GM18507 (cell line): ENCODE measurements at places on chromosomes 12 and 14.
A peak's percentile ranks its signal among the peaks of the same experiment; 100 is the strongest.

- DNase-seq: no peak
Observed at GRCh38 chr12:45357539-45358417, 141.9 kb downstream of the ANO6 start.

DNA sequence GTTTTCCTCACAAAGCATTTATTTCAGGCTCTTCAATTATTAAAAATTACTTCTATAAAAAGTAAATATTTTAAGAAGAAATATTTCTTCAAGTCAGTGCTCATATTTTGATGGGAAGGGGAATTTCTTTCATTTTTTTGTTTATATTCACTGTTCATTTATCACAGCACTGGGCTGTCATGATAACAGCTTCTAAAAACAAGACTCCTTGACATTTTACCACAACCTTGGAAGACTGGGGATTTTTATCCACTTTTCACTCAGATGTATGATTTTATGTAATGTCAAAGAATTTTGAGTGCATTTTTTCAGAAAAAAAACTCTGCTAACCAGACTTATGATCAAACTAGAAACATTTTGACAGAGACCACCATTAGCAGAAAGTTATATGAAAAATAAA is 149.7 kb downstream of the PHLDA1 start:
- no peak for DNase-seq

- DNase-seq: no peak
Observed at GRCh38 chr12:128956755-128957154, 103.5 kb downstream of the GLT1D1 start.

GRCh38 chr12:52769354-52769753 is 7.8 kb downstream of the KRT76 start:
- DNase-seq: no peak

GRCh38 chr14:103188810-103189480 is 65.7 kb downstream of the TNFAIP2 start:
- DNase-seq: no peak

GRCh38 chr12:93671044-93671443 is 6.1 kb upstream of the CRADD start:
- no peak for DNase-seq

DNA sequence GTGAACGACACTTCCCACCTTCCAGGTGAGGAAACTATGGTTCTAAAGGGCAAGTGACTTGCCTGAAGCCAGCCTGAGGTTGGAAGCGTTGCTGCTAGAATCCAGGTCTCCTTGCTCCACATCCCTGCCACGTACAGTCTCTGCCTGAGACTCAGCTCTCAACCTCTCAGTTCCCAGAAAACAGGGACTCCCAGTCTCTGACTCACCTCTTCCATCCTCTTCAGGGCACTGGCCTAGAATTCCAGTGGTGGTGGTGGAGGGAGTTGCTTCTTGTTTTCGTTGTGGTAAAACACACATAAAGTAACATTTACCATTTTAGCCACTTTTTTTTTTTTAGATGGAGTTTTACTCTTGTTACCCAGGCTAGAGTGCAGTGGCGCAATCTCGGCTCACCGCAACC is 7.3 kb downstream of the GPR68 start:
- no peak for DNase-seq

- DNase-seq: no peak
Observed at GRCh38 chr12:89892436-89892835, 183.8 kb upstream of the ATP2B1 start.

GRCh38 chr12:50397117-50397650 is 775 bp upstream of the FAM186A start:
- no peak for DNase-seq

GRCh38 chr12:53618275-53618674 is 7.9 kb downstream of the ATF7 start:
- DNase-seq: no peak

GRCh38 chr12:6306151-6306550 is 4.3 kb upstream of the PLEKHG6 start:
- DNase-seq: no peak

DNA sequence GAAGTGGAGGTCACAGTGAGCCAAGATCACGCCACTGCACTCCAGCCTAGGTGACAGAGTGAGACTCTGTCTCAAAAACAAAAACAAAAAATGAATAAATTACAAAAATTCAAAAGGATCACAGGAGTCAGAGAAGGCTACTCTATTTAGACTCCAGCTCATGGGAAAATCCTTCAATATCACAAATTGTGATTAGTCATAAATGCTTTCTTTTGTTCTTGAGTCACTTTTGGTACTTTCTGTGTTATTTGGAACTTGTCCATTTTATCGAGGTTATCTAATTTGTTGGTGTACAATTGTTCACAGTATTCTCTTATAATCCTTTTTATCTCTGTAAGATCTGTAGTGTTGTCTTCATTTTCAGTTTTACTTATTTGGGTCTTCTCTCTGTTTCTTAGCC is 18.9 kb downstream of the ALDH2 start:
- DNase-seq: no peak

DNA sequence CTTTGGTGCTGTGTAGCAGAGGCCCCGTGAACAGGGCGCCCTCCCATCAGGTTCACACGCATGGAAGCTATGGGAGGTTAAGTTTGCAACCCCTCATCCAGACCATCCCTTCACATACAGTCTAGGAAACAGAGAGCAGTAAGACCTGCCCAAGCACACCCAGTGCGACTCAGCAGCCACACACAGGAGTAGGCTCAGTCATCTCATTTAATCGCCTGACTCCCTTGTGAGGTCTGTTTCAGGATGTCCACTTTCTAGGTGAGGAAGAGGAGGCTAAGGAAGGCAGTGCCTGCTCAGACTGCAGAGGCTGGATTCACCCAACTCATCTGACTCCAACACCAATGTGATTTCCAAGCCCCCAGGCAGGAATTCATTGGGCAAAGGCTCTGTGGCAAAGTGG is 11.9 kb downstream of the BDKRB1 start:
- DNase-seq: no peak

GRCh38 chr14:20684662-20685456 is 499 bp downstream of the RNASE4 start:
- no peak for DNase-seq

DNA sequence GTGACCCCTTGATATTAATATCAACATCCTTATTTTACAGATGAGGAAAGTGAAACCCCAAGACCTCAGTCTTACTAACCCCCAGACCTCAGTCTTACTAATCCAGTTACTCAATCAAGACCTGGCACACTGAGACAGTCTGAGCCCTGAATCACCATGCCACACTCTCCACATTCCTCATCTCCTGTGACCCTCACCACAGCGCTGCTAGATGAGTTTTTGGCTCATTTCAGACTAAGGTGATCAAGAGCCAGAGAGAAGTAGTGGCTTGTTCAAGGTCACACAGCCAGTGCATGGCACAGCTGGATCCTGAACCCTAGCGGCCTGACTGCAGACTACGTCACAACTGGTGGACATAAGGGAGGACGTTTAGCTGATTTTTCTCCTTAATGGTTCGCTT is 579.2 kb downstream of the BCL11B start:
- DNase-seq: no peak

DNA sequence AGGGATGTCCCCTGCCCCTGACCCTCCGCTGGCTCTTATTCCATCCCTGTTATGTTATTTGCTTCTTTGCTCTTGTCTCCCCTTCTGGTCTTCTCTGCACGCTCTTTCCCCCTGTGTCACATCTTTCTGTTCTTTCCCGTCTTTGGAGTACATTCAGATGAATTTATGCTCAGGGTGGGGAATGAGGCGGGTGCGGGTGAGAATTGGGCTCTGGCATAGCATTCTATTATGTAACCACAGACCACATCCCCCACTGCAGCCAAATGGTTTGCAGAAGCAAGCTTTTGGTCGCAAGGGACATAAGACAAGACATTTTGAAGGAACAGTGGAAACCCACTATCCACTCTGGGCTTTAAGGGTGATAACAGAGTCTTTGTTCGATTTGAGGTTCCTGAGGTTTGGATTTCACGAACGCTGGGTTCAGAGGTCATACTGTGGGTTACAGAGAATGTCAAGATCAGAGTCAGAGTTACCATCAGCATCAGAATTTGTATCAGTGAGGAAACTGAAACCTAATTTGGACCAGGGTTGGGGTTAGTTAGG is 3.8 kb downstream of the ENDOU start:
- no peak for DNase-seq

- DNase-seq: peak; percentile 81
Observed at GRCh38 chr12:76348079-76348901, at the start of gene BBS10. TSS of gene BBS10 (minus strand) at chr12:76348415. CDS start at chr12:76348358, 57 bp downstream.

- no peak for DNase-seq
Observed at GRCh38 chr12:102322254-102322653, 124.6 kb upstream of the PMCH start.

GRCh38 chr12:58725400-58726105 is 194.8 kb downstream of the LRIG3 start:
- no peak for DNase-seq

GRCh38 chr14:68982581-68982980 is 3.5 kb upstream of the ACTN1 start:
- DNase-seq: no peak

DNA sequence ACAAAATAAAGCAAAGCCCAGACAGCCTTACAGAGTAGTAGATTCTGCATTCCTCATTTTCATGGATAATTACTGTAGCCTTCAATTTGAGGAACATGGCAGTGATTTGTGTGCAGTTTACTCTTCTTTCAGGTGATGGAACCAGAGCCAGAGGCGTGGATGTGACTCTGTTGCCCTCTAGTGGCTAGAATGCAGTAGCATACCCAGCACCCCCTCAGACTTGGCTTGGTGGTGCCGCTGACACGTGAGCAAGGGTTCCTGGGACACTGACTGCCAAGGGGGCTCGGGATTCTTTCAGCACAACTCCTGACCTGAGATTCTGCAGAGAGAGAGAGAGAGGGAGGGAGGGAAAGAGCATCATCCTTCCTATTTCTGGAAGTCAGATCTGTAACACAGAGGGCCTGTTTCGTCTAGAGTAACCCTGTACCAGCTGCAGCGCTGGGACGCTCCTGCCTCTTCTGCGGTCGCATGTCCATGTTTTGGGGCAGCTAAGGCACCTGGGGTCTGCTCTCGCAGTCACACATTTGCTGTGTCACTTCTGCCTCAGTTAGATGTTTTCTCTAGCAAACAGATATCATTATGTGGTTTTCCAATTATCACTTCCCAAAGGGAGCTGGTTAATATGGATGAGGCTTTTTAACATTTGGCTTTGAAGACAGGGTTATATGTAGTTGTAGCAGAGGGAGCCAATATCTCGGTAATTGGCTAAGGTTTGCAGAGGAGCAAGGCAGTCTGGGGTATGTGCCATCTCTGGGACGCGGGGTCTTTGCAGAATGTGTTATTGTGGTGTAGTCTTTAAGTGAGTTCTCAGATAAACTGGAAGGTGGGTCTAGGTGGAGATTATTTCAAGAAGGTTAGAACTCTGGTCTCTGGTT is 428.1 kb downstream of the NRXN3 start:
- peak; percentile 32 for DNase-seq

- DNase-seq: no peak
Observed at GRCh38 chr14:105498430-105499255, 7.6 kb downstream of the TEDC1 start.

GRCh38 chr12:29682088-29682487 is 101.7 kb downstream of the TMTC1 start:
- DNase-seq: no peak

GRCh38 chr12:55847603-55848291 is 5.0 kb upstream of the MMP19 start:
- DNase-seq: no peak

DNA sequence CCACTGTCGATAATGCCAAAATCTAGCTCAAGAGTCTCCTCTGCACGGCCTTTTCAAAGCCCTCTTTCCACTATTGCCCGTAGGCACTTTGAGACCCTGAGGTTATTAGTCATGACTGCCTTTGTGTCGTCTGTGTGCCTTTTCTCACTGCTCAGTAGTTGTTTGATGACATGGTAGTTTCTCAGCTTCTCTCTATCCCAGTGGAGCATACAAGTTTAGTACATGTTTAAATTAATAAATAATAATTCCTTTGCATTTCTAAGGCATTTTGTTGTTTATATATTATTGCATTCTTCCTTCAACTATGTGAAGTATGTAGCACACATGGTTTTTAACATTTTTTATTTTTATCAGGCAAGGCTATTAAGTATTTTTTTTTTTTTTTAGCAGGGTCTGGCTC is 458.1 kb downstream of the PCNX1 start:
- no peak for DNase-seq

DNA sequence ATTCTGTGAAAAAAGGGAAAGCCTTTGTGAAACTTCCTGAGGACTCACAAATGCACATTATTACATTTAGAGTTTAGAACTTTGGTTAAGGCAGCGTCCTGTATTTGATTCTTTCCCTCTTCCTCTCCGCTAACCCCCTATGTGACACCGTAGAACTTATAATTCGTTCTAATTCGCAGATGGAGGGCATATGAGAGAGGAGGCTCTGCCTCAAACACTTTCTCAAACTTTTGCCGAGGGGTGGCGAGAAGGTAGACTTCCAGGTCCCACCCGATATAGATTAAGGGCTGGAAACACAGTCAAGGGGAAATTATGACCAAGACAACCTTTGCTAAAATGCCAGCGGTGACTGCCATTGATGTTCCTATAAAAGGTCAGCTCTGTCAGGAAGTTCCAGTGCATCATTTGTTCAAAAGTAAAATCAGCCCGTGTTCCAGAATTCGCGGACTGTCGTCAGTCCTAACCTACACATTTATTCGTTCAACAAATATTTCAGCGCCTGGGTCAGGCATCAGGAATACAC is 904 bp upstream of the PAPOLA start:
- DNase-seq: no peak

- no peak for DNase-seq
Observed at GRCh38 chr14:61512026-61512834, 183.1 kb upstream of the HIF1A start.

DNA sequence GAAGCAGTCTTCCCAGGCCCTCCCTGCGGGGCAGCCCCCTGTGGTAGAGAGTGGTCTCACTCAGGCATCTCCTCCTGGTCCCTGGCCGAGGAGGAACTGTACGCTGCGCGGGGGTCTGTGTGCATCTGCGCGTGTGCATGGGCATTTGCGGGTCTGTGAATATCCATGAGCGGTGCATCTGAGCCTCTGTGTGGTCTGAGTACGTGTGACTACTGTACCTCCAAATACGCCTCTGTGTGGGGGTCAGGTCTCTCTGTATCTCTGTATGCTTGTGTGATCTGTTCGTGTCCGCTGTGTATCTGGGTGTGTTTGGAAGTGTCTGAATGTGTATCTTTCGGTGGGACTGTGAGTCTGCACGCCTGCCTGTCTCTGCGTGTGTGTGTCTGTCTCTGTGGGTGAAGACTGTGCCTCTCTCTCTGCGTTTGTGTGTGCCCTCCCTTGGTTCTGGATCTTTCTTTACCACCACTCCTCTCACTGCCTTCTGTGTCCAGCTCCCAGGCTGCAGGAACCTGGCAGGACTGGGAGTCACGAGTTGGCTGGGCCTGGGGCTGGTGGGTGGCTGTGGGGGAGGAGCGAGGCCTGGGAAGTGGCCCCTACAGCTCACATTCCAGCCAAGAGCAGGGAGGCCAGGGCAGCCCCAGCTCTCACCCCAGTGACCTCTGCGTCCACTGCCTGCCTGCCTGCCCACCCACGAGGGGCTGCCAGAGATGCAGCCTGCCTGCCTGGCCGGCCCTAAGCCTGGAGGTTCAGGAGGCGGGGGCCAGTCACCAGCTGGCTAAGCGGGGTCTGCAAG is 1.1 kb upstream of the PGF start:
- no peak for DNase-seq

- DNase-seq: no peak
Observed at GRCh38 chr12:3230758-3231375, 153.7 kb downstream of the TSPAN9 start.
